ENCODE measurements at places on chromosomes 16 and 17. TPM values are rescaled to one million over a fixed set of nuclear protein-coding genes. Genes with fewer than 3 reads are reported as not detected.

Gene IRF8
- 0.96 TPM for total RNA-seq

Gene SYT17
- 5.6 TPM for total RNA-seq

Gene CPNE2
- 11.6 TPM for total RNA-seq

Gene GLP2R
- not detected for total RNA-seq

- no peak for DNase-seq
Observed at GRCh38 chr17:40064971-40065768, 2.4 kb downstream of the THRA start.

GRCh38 chr16:2526135-2526534 lies 5.1 kb downstream of the CEMP1 start:
- DNase-seq, result no peak

GRCh38 chr16:17802571-17802970 lies 331.8 kb upstream of the XYLT1 start:
- DNase-seq, result no peak

DNA sequence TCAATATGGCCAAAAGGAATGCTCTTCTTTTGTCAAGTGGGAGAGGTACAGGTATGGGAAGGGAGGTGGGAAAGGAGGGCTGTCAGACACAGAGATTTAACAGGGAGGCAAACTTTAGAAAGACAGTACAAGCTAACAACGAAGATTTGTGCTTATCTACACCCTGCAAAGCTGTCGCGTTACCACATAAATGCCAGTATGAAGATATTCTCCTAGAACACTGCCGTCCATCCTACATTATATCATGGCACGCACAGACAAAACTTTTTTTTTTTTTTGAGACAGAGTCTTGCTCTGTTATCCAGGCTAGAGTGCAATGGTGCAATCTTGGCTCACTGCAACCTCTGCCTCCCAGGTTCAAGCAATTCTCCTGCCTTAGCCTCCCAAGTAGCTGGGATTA lies 50.6 kb downstream of the STH start:
- DNase-seq, result no peak

GRCh38 chr17:29238133-29238850 lies 8.4 kb upstream of the CRYBA1 start:
- peak; percentile 41 for DNase-seq

DNA sequence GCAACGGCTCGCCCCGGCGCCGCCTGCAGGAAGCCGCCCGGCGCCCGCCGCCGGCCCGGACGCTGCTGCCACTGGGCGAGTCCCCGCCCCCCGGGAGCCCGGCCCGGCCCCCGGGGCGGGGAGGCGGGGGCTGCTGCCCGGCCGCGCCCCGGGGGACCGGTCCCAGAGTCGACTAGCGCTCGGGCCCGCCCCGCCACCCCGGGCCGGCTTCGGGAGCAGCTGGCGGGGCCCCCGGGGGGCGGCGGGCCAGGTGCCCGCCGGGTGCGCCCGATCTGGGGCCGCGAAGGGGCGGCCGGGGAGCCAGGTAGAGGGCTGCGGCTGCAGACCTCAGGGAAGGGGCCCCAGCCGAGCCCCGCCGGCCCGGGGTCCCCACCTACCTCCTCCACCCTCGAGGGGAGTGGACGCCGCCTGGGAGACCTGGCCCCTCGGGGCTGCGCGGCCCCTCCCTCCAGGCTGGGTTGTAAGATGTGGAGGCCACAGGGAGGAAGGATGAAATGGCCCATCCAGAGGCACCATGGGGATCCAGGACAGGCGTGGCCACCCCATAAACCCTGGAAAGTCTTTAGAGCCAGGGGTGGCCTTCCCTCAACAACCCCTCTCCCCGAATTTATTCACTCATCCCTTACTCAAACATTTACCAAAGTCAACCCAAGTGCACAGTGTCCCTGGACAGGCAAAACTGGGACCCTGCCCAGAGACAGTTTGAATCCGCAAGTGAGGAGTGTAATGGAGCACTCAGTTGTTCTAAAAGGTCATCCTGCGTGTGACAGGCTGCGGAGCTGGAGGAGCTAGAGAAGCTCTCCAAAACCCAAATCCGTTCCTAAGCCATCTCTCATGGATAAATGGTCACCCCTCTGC lies at the start of gene CDYL2:
TSS of gene CDYL2 (minus strand) at position 73 of the 858 bp plus-strand sequence. CDS start 425 bp downstream, outside the sequence.
- no peak for DNase-seq

DNA sequence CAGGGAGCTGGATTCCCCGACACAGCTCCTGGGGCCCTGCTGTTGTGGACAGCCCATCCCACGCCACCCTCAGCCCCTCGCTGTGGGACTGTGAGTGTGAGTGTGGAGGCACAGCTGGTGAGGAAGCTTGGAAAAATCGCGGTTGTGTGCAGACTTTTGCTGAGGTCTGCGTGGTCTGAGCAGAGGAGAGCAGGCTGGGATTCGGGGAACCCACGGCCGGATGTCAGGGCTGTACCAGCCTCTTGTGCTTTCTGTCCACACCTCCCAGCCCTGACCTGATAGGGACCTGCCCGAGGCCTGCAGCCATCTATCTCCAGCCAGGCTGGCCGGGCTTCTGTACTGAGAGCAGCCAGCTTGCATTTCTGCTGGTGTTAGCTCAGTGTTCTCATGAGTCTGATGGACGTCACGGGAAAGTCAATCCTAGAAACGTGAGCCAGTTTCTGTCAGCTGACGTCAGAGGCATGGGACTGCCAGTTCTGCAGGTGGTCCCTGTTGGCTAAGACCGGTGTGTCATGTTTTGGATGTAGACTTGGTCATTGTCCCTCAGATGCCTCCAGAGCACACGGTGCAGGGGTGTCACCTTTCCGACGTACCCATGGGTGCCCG lies 72.8 kb upstream of the ZNF750 start:
- no peak for DNase-seq

DNA sequence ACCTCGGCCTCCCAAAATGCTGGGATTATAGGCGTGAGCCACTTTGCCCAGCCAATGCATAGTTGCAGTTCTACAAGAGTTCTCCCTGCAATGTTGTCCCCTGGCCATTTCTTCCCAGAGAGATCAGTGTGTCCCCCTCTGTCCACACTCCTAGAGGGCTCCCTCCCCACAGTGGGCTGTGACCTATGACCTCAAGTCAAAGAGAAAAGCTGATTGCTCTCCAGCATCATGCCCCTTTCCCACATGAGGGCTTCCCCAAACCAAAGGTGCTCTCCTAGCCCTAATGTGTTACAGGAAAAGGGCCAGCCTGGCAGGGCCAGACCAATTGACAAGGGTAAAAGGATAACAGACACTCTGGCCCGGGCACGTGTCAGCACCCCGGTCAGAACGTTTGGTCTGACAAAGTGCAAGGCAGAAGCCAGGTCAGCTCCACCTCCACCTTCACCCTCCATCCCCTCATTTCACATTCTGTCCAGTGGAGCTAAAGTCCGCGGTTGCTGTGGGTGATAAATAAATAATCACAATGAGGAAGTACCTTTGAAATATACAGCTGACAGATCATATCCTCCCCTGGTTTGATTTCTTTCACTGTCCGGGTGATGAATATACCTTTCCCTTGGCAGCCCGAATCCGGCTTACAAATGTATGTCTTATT lies 17.8 kb downstream of the TTLL6 start:
- DNase-seq, result no peak

Data from H1 (cell line).